ENCODE measurements at places on chromosomes 13 and 19.

- DNase-seq, result no peak
These were observed 119.8 kb downstream of the MIPEP start for GRCh38 chr13:23769401-23769800.

GRCh38 chr13:48232420-48233045 is 473 bp upstream of the ITM2B start:
- DNase-seq, result no peak

- no peak for DNase-seq
These were observed 34.3 kb upstream of the MEDAG start for GRCh38 chr13:30871588-30872275.

- no peak for DNase-seq
These were observed 8.8 kb downstream of the ZIC2 start for GRCh38 chr13:99990126-99990977.

DNA sequence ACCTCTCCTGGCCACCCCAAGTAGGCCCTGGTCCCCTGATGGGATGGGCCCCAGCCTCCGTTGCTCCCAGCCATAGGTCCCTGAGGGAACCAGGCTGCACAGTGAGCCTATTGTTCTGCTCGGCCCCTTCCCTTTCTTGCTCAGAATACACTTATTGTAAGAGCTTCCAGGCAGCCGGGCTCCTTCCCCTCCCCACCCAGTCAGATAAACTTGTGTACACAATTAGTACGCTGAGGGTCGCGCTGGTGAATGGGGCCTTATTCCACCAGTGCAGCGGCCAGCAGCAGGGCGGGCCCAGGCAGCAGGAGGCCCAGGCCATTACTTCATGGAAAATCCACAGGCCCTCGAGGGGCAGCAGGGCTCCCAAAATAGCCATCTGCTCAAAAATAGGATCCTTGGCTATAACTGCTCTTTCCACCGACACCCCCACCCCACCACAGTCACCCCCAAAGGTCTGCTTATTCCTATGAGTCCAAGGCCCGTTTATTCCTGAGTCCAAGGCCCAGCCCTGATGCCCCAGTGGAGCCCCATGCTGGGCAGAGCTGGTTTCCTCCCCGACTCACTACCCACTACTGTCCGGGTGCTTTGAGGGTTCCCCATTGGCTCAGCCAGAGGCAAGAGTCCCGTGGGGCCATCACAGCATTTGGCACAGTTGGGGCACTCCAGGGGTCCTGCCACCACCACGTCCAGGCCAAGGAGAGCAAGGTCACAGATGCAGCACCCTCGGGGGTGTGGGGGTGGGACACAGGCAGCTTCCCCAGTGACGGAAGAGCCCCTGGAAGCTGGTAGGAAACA is 22.1 kb downstream of the CAPN12 start:
- no peak for DNase-seq
